AG08395 (cell line): ENCODE measurements at places on chromosomes 3 and 15.

GRCh38 chr3:13767896-13768295 lies 112.0 kb downstream of the WNT7A start:
- no peak for DNase-seq

- no peak for DNase-seq
These were observed 5.3 kb upstream of the SMAD6 start for GRCh38 chr15:66696770-66697169.

- peak; percentile 74 for DNase-seq
These were observed 4.2 kb downstream of the FURIN start for GRCh38 chr15:90872486-90873184.

GRCh38 chr3:41239587-41239986 lies 40.3 kb downstream of the CTNNB1 start:
- DNase-seq, result no peak

DNA sequence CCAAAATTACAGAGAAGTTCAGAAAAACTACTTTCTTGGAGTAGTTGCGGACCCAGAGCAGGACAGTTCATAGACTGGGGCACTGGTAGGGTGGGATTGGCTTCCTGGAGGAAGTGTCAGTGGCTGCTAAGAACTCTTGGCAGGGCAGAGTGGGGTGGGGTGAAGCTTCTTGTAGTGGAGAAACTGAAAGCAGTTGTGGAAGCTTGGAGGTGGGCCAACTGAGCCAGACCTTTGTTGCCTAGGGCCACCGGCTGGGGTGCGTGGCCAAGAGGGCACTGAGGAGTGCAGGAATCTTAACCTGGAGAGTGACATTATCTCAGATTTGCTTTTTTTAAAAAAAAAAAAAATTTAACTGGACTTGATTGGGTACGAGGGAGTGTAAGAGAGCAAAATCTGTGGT lies 3.1 kb downstream of the KAT2B start:
- peak; percentile 47 for DNase-seq

DNA sequence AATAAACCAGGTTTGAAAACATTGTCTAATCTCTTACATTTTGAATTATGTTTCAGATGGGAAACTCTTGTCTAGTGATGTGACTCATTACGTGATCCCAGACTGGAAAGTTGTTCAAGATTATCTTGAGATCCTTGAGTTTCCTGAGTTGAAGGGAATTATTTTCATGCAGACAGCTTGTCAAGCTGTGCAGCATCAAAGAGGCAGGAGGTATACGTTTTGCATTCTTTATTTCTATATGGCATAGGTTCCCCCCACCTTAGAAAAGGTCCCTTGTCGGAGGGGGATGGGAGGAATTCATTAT lies 1.5 kb downstream of the DIS3L start:
- DNase-seq, result peak; percentile 33

DNA sequence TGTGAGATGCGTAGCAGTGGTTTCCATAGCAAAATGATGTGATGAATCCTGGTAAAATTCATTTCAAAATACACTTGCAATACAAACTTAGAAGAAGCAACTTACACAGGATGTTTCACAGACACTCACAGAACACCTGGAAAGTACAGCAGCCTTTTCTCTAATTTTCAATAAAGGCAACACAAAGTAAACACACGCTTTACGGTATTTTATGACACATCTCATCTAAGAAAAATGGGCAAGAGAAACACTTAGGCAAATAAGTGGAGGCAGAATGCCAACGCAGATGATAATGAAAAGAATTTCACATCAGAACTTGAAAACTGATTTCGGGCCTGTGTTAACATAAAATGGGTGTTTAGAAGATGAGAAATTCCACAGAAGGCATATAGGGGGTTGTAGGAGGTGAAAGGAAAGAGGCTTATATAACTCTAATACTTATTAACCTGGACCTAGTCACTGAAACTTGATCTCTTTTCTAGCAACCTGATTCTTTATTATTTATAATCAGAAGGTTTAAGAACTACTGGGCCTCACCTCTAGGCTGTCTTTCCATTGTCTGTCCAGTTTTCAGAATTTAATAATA lies 25.6 kb upstream of the MAP3K13 start:
- no peak for DNase-seq

DNA sequence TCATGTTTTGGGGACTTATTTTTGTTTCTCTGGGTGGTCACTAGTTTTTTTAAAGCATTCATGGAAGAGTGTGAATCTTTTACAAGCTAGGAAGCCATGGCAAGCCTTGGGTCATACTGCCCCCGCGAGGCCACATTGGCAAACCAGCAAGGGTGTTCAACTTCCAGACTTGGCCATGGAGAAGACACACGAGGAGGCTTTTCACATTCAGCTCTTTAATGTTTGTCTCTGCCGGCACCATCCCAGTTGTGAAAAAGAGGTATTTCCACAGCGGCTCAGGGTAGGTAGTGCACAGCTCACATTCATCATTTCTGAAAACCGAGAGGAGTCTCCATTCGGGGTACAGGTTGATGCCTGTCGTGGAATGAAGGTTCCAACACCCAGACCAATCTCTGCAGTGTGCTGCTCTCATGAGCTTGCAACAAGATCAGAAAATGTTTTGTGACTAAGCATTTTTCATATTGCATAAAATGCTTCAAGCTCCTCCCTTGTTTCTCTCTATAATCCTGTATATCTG lies 7.7 kb downstream of the CCR5 start:
- peak; percentile 75 for DNase-seq

- no peak for DNase-seq
These were observed 38.8 kb downstream of the CRTAP start for GRCh38 chr3:33152363-33153360.

- peak; percentile 23 for DNase-seq
These were observed 701 bp downstream of the EIF5A2 start for GRCh38 chr3:170907637-170908234.

GRCh38 chr3:14258906-14259904 lies 80.6 kb downstream of the LSM3 start:
- no peak for DNase-seq
